ENCODE measurements at places on chromosomes 11 and 22. TPM values are rescaled to one million over a fixed set of nuclear protein-coding genes. Genes with fewer than 3 reads are reported as not detected.

- DNase-seq = no peak
Measured at GRCh38 chr11:113159988-113160807, 154.2 kb upstream of the TTC12 start.

DNA sequence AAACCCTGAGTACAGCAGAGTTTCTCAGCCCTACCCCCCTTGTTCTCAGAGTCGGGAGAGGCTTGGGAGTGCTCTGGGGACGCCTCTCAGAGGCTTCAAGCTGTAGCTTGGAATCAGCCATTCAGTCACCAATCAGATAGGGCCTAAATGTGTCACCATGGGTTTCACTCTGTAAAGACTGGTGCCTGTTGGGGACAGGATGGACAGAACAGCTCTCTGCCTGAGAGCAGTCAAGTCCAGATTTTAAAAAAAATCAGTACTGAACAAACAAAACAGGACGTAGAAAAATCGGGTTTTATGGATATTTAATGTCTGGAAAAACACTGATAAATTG, 1.3 kb downstream of the FADD start:
- no peak for DNase-seq

- no peak for DNase-seq
Measured at GRCh38 chr22:30537083-30537731, 9.3 kb downstream of the SEC14L6 start.

Gene PATE3
- not detected for total RNA-seq

Gene RAPSN
- total RNA-seq = 1.1 TPM

DNA sequence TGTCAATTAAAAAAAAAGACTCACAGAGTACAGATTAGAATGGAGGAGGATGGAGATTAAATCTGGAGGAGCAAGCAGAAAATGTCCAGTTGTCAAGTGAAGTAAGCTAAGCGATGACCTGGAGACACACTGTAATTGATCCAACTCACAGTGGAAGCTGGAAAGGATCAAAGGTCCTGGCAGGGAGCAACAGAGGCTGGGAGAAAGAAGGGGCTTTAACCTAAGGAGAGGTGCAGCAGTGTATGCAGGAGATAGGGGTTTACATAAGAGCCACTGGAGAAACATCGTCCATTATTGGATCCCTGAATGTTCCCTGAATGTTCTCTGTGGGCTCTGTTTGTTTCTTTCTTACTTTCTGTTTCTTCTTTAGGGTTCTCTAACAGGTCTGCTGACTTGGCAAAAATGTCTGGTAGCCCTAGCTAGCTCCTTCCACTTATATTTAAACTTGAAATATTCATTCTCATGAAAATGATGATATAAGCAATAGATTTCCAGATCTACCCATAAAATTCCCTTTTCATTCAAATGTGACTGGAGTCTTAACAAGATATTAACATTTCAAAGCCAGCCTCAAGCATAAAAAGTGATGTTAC, 30.1 kb upstream of the CAT start:
- DNase-seq = no peak

DNA sequence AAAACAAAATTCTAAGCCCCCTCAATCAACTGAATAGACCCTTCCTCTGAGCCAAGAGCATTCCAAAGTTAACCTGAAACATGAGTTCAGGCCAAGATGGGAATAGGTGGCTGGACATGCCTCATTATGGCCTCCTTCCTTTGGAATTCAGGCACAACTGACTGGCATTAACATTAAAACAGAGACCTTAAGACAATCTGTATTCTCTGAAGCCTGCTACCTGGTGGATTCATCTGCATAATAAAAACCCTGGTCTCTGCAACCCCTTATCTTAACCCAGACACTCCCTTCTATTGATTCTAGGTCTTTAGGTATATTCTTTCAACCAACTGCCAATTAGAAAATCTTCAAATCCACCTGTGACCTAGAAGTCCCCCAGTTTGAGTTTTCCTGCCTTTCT, 66.3 kb downstream of the JRKL start:
- DNase-seq = no peak

DNA sequence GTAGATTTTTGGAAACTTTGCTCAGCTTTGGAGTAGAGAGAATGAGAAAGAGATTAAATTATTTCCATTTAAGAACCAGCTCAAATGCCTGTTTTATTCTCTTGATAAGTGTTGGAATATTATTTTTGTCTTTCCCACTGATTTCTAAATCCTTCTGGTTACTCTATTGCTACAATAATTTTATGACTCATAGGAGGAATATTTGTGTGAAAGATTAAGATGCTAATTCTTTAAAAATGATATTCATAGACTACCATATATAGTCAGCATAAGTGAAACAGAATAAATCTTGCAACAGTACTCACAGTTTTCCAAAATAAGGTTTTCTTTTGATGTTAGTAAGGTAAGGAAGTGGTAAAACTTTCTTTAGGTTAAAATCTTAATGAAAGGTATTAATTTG, 60.9 kb downstream of the YAP1 start:
- DNase-seq = no peak

DNA sequence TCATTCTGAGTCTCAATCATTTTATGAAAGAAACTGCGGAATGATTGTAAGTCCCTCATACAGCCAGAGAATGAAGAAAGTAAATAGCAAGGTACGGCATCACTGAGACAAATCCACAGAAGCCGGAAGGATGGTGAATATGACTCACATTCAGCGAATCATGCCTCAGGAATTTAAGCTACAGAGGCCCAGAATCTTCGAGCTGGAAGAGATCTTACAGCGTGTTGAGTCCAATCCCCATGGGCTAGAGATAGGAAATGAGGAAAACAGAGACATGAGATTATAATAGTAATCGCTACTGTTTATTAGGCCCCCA, 173.2 kb downstream of the KIF18A start:
- DNase-seq = no peak

GRCh38 chr22:40453671-40454070, 83.3 kb downstream of the SGSM3 start:
- DNase-seq = no peak

DNA sequence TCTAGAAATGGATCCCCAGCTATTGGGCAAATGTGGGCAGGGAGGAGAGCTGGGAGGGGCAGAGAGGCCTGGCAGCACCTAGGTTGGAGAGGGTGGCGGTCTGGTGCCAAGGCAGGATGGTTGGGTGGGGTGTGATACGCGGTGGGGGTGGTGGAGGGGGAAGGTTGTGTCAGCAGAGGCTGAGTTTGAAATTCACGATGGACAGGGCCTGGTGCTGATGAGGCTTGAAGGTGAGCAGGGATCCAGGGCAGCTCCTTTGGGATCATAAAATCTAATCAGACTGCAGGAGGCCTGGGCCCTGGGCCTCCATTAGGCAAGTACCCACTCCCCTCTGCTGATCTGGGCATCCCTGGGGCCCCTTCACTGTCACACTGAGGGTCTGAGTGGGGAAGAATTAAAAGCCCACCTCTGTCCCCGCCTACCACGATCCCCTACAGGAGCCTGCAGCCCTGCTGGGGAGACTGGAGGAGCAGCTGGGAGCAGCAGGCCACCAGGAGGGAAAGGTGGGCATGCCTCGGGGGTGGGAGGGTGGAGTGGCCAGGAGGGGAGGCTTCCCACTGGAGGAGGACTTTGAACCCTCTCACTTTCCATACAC, 24.0 kb downstream of the IGLL1 start:
- DNase-seq = no peak

Gene MYO18B
- 0.24 TPM for total RNA-seq

All from naive thymus-derived CD4-positive, alpha-beta T cell (primary cell).